Tibial nerve (tissue), 4 donors: ENCODE measurements at places on chromosomes 7 and 10. TPM values are rescaled to one million over a fixed set of nuclear protein-coding genes. Genes with fewer than 3 reads are reported as not detected.

DNA sequence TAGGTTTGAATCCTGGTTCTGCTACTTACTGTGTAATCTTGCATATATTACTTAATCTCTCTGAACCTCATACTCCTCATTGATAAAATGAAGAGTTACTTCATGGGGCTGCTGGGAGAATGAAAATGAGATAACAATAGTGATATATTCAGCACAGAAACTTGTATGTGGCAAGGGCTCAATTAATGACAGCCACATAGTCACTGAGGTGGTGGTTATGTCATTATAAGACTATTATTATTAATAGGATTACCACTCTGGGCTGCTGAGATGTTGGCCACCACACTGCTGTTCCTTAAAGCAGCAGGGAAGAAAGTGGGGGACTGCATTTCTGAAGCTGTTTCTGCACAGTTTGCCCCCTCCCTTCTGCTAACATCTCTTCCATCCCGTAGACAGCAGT lies 100.4 kb upstream of the PDLIM1 start:
- H3K27ac ChIP-seq, result no peak overlapping the region
- H3K4me1 ChIP-seq, result peaks cover 95% of the 10 kb centered on the region
- DNase-seq, result no peak
- H3K36me3 ChIP-seq, result no peaks in the 10 kb centered on the region
- no peaks in the 10 kb centered on the region for H3K27me3 ChIP-seq

DNA sequence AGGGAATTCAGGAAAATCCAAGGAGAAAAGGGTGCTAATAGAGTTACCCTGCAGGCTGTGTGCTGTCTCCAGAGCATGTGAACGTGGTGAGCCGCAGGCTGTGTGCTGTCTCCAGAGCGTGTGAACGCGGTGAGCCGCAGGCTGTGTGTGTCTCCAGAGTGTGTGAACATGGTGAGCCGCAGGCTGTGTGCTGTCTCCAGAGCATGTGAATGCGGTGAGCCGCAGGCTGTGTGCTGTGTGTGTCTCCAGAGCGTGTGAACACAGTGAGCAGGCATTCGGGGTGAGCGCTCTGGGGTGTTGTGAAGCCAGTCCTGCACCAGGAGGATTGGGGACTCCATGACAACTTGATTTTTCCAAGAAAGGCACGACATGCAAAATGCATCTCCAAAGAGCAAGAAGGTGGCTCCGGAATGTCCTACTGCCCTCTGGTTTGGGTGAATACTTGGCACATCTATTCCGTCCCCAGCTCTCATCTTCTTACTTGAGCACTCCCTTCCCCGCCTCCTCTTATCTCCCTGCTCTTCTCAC lies 407.9 kb upstream of the SHH start:
- H3K36me3 ChIP-seq, result no peaks in the 10 kb centered on the region
- H3K4me1 ChIP-seq, result no peaks in the 10 kb centered on the region
- no peak overlapping the region for H3K27ac ChIP-seq
- DNase-seq, result no peak
- H3K4me3 ChIP-seq, result no peak overlapping the region

The AKR1C1 gene
- 77.1 TPM for total RNA-seq

The SEPHS1 gene
- total RNA-seq, result 21.6 TPM
